ENCODE measurements at places on chromosomes 6 and 20.

DNA sequence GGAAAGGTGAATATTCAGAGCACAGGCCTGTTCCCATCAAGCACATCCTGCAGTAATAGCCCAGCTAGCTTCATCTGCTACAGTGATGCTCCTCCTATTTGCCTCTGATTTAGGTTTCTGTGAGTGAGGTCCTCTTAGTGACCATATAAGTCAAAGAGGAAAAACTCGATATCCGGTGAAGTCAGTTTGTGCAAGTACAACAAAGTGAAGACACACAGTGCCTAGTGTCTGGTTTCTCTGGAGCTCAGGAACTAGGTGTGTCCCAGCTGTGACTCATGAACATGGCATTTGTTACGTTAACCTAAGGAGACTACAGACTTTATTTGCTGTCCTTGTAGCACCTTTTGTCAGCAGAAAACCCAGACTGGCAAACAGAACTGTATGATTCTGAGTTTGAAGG lies 33.9 kb downstream of the EDN1 start:
- DNase-seq = no peak

- DNase-seq = no peak
Measured at GRCh38 chr6:52499026-52499425, 77.8 kb downstream of the TRAM2 start.

- DNase-seq = no peak
Measured at GRCh38 chr6:32192608-32193039, at the start of gene GPSM3. GPSM3 (minus strand) TSS chr6:32192643; CDS start chr6:32192513, 130 bp downstream.

GRCh38 chr20:33810885-33811775 lies at the start of gene CHMP4B:
CHMP4B (plus strand) TSS chr20:33811348; CDS start chr20:33811469, 121 bp downstream.
- peak; percentile 95 for DNase-seq

GRCh38 chr6:34575326-34575725 lies 19.2 kb upstream of the SPDEF start:
- DNase-seq = no peak
